SK-N-SH (cell line): ENCODE measurements at places on chromosomes 12 and 14.
A peak's percentile ranks its signal among the peaks of the same experiment; 100 is the strongest.

GRCh38 chr14:63375769-63376168 is 57.0 kb upstream of the GPHB5 start:
- no peak for DNase-seq

DNA sequence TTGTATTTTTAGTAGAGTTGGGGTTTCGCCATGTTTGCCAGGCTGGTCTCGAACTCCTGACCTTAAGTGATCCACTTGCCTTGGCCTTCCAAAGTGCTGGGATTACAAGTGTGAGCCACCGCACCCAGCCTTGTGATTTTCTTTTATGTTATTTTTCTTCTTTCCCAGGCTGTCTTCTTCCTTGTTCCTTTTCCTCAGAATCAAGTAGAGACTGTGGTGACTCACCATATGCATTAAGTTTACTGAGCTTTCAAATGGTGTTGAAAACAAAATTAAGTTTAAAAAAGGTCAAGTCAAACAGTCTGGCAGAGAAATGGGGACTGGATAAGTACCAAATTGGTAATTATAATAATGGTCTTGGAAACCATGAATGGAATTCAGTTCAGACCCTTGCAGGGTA is 5.7 kb downstream of the ARPC3 start:
- DNase-seq = no peak

DNA sequence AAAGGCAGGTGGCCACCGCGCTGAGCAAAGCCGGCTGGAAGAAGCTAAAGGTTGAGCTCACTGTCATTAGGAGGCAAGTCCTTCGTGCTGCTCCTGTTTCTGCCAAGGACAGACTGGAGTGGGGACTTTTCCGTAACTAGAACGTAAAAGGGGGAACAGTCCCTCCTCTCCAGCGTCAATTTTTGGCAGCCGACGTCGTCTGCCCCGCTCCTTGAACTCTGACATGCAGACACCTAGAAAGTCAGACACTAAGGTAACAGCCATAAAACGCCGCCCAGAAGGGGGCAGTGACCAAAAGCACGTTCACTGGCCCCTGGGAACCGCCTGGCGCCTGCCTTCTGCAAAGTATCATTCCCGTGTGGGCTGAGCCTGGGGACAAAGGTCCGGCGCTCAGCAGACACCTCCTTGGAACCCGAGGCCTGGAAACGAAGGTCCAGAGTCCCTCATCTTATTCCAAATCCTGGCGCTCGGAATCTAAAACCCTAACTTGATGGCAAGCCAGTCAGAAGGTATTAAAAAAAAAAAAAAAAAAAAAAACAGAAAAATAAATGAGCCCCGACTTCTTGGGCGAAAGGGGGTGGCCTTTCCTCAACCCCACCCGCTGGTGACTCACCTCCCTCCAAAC is 1.1 kb upstream of the LRP1 start:
- DNase-seq = peak; percentile 67

DNA sequence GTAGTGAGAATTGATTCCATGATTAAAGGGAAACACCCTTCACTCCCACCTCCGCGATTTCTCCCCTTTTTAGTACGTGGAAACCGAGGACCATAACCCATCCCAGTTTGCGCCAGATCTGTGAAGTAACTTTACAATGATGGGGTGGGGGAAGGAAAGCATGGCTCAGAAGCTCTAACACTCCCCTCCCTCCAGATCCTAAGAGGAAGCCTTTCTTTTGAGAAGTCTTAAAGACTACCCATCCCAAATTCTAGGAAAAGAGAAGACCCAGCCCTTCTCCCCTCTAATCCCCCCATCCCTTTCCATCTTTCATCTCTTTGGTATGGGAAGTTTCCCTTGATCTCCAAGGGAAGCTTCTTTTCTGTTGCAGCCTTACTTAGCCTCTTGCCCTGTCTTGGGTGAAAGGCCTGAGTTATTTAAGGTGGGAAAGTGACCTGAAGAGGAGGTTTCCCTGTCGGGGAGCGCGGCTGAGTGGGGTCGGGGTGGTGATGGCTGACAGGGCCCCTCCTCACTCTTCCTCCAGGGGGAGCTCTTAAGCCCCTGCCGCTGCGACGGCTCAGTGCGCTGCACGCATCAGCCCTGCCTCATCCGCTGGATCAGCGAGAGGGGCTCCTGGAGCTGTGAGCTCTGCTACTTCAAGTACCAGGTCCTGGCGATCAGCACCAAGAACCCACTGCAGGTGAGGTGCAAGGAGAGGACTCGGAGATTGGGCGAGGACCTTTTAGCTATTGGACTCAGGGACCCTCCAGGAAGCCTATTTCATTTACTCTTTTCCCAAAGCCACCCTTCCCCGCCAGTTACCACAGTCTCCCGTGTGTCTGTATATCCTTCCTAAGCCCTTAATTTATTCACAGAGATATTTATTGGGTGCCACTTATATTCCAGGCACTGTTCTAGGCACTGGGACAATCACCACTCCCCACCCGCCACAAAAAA is 1.8 kb downstream of the MARCHF9 start:
- peak; percentile 82 for DNase-seq

- DNase-seq = no peak
Measured at GRCh38 chr12:89280833-89281538, 71.3 kb downstream of the DUSP6 start.

DNA sequence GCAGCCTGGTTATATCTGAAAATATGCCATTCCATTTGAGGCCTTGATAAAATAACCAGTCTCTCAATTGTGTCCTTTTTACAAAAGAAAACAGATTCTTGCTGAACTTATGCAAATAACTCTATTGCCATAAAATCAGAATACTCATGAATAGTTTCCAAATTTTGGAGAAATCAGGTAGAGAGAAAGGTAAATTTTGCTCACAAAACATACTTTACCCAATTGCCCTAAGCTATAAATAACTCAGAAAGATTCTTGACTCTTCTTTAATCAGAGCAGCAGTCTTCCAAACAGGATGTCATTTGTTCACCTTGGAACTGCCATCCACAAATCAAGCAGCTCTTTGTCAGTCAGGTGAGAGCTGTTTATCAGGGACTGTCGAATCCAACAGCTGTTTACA is 12.6 kb downstream of the ZNF26 start:
- DNase-seq = no peak

- no peak for DNase-seq
Measured at GRCh38 chr12:121217063-121217462, 7.1 kb downstream of the P2RX4 start.

DNA sequence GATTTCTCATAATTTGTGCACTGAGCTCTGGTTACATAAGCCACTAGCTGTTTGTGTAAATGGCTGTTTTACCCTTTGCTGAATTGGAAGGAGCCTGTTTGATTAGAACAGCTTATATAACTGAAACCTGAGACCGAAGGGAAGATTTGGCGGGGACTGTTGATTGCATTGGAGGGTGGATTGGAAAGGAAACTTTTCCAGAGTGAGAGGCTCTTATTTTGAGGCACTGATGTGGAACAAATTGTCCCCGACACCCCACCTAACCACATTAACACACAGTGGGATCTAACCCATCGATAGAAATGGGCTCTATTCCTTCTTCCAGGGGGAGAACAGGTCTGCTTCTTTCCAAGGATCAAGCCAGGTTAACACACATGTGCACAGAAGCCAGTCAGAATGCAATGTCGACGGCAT is 51.7 kb downstream of the TMEM30B start:
- DNase-seq = no peak

- DNase-seq = no peak
Measured at GRCh38 chr14:22598896-22599244, 770 bp downstream of the ABHD4 start.

DNA sequence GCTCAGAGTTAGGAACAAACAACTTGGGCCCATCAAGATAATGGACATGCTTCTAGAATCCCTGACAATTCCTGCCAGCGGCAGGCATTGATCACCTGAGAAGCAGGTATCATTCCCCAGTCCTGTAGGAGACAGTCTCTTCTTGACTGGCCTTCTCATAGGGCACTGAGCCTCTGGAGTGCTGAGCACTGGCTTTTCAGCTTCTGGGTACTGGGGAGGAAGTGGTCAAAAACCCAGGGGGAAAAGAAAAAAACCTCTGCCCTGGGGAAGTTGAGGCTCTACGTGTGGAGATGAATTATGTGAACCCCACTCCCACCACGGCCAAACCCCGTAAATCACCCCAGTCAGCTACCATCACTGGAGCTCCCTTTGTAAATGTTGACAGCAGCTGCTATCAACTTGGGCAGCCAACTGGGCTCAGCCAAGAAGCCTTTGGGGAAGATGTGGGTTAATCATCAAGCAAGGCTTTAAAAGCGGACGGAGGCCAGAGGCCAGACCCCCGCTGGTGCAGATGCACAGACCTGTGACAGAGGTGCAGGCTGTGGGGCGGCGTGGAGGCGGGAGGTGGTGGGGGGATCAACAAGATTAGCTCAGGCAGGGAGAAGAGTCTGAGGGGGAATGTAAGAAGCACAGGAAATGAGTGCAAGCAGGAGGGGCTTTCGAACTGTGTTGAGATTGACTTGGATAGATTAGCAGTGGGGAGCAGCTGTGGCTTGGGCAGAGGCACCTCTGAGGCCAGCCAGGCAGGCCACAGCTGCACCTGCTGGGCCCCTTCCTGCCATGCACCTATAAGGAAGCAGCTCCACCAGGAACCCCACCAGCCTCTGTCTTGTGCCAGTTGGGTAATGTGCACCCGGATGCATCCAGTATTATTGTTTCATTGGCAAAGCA is 105.4 kb upstream of the HIF1A start:
- DNase-seq = no peak

DNA sequence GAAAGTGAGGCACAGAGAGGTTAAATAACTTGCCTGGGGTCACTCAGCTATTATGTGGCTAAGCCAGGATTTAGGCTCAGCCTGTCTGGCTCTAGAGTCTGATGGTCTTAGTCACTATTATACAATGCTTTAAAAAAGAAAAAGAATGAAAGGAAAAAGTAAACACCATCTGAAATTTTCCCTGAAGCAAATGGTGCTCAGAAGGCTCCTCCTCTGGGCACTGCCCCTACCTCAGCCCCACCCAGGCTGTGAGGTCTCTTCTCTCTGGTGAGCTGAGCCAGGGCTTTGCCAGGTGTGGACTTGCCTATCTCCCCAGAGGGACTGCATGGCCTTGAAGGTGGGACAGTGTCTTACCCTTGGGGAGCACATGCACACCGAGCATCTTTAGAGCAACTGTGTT is 117.5 kb upstream of the DYRK2 start:
- no peak for DNase-seq
